AG09309 (cell line): ENCODE measurements at places on chromosomes 1 and 21.

DNA sequence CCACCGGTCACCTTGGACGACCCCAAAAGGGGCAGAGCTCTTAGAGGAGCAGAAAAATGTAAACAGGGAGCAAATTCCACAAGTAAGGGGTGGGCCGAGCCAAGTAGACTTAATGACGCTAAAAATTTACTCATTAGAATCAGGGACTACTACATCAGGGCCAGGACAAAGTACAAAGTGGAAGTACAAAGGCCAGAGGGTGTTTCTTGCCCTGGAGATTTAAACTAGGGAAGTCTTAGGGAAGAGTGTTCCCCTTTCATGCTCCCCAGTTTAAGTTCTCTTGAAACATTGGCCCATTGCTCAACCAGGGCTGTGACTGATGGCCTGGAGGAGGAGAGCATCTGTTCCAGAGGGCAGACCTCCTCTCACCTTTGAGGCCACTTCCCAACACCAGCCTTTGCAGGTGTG, 48.6 kb downstream of the BACH1 start:
- DNase-seq: no peak

- DNase-seq: no peak
These were observed 38.2 kb upstream of the PIGC start for GRCh38 chr1:172482044-172482443.

DNA sequence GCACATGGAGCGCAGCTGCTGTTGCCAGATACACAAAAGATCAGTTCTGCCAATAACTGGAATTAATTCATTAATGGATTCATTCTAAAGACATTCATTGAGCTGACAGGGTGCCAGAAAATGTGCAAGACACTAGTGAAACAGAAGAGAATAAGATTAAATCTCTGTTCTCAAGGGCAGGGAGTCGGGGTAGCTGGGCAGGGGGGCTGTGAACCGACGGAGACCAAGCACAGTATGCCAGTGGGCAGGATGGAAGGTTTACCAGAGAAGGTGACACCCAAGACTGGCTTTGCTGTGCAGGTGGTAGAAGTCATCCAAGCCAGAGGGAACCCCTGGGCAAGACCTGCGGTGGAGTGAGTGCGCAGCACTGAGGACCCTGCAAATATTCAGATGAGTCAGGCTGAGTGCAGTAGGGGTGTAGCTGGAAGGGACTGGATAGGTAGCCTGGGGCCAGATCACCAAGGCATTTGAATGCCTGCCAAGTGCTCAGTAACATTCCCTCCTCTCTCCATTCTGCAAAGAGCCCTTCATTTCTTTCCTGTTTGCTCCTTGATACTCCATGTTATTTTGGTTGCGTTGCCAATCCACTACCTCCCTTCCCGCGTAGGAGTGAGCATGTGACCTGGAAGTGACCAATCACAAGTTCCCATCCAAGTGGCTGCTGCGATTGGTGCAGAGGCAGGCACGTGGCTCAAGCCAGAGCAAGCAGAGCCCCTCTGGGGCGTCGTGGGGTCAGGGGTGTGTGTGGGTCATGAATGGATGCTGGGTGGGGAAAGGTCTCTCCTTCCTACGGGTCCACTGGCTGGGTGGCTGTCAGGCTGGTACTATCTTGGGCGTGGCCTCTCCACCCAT, 413.1 kb downstream of the PTPRU start:
- no peak for DNase-seq

GRCh38 chr1:48803474-48803873, 26.8 kb upstream of the BEND5 start:
- no peak for DNase-seq

DNA sequence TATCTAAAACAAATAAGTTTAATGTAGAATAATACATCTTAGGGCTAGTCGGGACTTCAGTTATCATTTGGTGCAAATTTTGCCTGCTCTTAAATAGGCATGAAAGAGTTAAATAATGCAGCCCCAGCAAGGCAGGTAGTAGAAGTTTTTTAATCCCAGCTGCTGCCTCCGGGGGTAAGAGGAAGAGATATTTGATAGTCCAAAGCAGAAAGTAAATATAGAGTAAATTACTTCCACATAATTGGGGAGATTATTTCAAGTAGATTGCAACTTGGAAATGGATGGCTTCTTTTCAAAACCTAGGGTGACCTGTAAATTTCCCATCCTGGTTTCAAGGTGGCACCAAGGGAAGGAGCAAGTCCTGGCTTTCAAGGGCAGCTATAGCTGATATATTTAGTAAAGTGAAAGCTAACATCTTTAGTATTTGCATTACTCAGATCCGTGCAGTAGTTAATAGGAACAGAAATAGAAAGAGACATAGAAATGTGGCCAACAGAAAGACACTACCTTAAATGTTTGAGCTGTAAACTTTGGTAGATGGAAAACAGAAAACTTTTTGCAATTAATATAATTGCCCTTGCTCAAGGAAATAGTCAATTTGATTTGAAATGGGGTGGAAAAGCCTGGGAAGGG, 109.1 kb downstream of the LMO4 start:
- DNase-seq: no peak

- no peak for DNase-seq
These were observed 23.3 kb downstream of the CNIH4 start for GRCh38 chr1:224380003-224380402.

DNA sequence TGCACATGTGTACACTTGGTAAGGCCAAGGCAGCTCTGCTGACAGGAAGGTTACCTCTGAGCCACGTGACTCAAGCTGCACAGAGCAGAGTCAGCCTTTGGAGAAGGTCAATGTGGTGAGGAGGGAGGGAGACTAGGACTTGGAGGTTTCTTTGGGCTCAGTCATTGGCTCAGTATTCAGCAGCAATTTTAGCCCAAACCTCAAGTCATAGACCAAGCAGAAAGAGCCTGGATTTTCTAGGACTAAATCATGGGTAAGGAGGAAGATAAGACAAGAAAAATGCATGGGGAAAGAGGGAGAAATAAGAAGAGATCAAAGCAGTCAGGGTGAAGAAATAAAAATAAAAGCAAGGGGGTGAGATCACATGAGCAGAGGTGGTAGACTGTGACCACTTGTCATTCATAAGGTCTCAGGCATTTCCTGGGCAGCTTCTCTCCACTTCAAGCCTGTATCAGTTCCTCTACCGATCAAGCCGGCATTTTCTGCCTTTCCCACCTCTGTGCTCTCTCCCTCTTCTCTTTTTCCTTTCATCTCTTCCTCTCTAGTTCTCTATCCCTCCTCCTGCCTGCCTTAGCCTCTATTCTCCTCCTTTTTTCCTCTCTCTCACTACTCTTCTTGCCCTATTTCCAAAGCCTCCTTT, 51.7 kb upstream of the DUSP10 start:
- DNase-seq: no peak

- no peak for DNase-seq
These were observed 317.7 kb upstream of the DAB1 start for GRCh38 chr1:57741521-57741920.

GRCh38 chr1:168627370-168627769, 51.0 kb downstream of the XCL1 start:
- no peak for DNase-seq

- no peak for DNase-seq
These were observed 334.7 kb upstream of the PRMT6 start for GRCh38 chr1:106721790-106722189.

DNA sequence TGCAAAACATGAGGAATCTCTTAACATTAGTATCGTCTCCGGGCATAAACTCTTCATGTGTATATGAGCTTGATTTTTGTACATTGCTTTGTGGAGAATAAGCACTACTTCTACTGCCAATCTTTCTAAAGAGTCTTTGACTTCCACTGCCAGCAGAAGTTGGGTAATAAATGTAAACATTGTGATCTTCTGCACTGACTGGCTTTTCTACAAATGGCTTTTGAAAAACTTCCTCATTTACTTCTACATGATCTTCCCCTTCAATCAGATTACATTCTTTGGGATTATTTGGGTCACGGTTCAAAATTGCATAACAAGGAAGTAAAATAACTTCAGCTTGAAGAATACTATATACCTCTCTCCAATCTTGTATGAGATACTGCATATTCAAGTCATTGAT, 30.4 kb upstream of the SLC44A5 start:
- DNase-seq: no peak

- no peak for DNase-seq
These were observed 48.0 kb upstream of the NHLH2 start for GRCh38 chr1:115888976-115889375.

DNA sequence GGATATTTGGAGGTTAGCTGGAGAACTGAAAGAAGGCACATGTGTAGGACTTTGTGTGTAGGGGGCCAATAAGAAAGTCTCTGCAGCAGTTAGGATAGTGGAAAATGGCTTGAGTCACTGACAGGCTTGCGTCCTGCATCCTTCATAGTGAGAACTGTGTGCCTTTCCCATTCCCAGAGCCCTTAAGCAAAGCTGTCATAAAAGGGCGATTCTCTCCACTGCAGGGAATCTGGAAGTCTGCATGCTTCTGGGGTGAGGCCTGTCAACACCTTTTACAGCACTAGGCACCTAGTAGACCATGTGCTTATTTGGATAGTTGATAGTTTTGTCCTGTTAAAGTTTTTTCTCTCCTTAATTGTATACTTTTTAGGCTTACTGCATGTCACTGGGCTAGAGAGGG, 39.4 kb upstream of the MACF1 start:
- no peak for DNase-seq

GRCh38 chr1:2335721-2336455, 55.5 kb downstream of the MORN1 start:
- DNase-seq: no peak

GRCh38 chr21:16535102-16535422, 805.3 kb downstream of the USP25 start:
- peak; percentile 67 for DNase-seq

- no peak for DNase-seq
These were observed 12.8 kb downstream of the DIP2A start for GRCh38 chr21:46471514-46471913.

DNA sequence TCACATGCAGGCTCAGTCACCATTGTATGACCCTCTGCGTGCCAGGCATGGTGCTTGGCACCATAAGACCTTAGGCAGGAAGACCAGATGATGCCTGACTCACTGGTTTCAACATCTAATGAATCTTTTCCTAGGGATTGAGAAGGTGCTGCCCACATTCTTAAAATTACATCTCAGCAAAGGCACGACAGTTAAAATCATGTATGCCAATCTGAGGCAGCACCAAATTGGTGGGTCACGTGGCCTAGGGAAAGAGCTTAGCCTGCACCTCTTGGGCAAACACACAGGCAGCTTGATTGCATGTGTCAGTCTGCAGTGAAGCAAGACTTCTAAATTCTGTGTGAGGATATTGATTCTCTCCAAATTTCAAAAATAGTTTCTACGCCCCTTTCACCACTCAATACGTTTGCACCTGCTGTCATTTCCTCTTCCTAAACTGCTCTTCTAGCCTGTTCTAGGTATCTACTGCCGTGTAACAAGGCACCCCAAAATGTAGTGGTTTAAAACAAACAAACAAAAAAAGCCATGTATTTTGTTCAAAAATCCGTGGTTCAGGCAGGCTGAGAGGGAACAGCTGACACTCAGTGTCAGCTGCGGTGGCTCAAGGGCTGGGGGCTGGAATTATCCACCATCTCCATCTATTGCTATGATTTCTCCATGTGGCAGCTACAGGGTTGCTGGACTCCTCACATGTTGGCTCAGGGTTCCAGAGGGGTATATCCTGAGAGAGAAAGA, 160.2 kb upstream of the FGGY start:
- DNase-seq: peak; percentile 62

GRCh38 chr1:226697151-226697928, 41.7 kb downstream of the ITPKB start:
- DNase-seq: no peak

DNA sequence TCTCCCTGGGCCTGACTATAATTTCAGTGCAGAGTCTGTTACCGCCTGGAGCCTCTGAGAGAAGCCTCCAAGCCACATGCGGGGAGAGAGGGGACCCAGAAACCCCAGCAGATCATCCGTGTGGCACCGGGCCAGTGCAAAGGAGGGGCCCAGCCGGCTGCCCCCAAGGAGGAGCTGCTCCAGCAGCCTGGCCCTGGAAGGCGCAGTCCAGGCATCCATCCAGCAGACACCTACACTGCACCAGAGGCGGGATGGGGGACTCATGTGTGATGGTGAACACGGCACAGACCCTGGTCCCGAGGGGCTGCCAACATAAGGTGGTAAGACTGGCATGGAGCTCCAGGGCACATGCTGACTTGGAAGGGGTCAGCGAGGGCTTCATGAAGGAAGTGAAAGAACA, 39.6 kb upstream of the CLSTN1 start:
- no peak for DNase-seq

- DNase-seq: no peak
These were observed 13.8 kb upstream of the FCGR2A start for GRCh38 chr1:161491472-161491871.

DNA sequence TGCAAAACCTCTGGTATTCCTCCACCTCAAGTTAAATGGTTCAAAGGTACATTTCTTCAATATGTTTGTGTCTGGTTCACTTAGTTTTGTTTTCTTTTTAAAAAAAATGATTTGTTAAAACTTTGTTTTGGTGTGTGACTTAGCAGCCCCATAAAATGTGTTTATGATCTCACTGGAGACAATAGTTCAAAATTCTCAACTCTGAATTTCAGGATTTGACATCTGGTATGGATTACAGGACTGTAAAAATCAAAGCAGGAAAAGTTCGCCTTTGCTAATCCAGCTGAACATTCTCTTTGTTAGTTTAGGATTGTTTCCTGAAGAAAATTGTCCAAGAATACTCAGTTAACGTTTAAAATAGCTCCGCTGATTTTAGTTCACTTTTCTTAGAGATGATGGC, 231.7 kb downstream of the HMCN1 start:
- peak; percentile 53 for DNase-seq

DNA sequence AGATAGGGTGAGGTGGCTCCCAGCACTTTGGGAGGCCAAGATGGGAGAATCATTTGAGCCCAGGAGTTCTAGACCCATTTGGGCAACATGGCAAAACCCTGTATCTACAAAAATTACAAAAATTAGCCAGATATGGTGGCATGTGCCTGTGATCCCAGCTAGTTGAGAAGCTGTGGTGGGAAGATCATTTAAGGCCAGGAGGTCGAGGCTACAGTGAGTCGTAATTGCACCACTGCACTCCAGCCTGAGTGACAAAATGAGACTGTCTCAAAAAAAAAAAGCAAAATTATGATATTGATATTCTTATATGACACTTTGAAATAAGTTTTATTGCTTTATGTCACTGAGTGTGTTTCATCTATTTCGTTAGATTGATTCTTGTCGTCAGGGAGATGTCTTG, 7.4 kb downstream of the ACADM start:
- DNase-seq: no peak

DNA sequence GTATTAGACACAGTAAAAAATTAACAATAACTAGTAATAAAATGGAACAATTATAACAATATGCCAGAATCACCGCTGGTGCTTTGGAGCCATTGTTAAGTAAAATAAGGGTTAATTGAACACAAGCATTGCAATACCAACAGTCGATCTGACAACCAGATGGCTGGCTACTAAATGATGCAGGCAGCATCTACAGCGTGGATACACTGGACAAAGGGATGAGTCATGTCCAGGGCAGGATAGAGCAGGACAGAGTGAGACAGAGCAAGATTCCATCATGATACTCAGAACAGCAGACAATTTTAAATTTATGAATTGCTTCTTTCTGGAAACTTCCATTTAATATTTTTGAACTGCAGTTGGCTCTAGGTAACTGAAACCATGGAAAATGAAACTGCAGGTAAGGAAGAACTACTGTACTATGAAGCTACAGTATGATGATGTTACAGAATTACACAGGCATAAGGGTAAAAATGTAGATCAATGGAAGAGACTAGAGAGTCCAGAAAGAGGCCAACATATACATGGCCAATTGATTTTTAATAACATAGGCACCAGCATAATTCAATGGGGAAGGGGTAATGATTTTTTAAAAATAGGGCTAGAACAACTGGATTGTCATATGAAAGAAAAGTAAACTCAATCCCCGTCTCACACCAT, 168.7 kb downstream of the RRAGC start:
- DNase-seq: no peak

- DNase-seq: no peak
These were observed 163.3 kb downstream of the NRIP1 start for GRCh38 chr21:14901482-14901958.

- no peak for DNase-seq
These were observed 72.0 kb downstream of the DAP3 start for GRCh38 chr1:155760751-155761475.
